ENCODE measurements at places on chromosomes 6 and 20. TPM values are rescaled to one million over a fixed set of nuclear protein-coding genes. Genes with fewer than 3 reads are reported as not detected.
A peak's percentile ranks its signal among the peaks of the same experiment; 100 is the strongest.

GRCh38 chr6:91720324-91720723 is 1133.5 kb upstream of the MAP3K7 start:
- no peak for DNase-seq

DNA sequence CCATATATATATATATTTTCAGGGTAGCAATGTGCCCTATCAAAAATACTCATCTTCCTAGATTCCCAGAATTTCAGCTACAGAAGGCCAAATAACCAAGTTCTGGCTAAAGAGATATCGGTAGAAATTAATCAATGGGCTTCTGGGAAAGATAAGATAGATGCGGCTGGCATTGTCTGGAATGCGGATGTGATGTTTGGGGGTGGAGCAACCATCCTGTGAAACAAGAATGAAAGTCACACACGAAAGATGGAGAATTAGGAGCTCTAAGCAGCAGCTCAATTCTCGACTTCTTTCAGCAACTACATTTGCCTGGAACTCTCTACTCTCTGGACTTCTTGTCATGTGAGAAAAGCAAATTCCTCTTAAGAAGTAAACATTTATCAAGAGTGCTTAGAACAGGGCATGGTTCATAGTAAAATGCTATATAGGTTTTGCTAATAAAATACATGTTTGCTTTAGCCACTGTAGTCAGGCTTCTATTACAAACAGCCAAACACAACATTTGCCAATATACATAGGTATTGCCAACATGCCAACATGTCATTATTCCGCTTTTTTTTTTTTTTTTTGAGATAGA is 90.8 kb downstream of the CLIC5 start:
- DNase-seq, result no peak

GRCh38 chr6:103886951-103887350 is 972.8 kb downstream of the HACE1 start:
- no peak for DNase-seq

Gene CST9L
- not detected for total RNA-seq

Gene NFKBIE
- 6.8 TPM for total RNA-seq

DNA sequence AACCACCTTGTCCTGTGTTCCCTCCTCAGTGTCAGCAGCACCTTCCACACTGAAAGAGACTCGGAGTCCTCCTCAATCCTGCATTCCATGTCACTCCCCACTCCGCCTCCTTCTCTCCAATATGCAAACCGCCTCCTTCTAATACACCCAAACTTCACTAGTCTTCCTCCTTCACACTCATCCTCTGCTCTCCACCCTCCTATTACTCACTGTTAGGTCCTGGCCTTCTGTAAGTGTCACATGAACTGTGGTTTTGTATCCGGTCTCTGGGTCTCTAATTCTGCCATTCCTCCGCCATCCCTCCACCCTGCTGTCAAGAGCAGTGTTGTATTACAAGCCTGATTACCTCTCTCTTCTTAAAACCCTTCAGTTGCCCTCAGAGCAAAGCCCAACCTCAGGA is 200.5 kb upstream of the CDYL start:
- DNase-seq, result no peak

GRCh38 chr20:58140787-58141425 is 87.5 kb downstream of the ANKRD60 start:
- peak; percentile 13 for DNase-seq

- no peak for DNase-seq
These were observed 94.2 kb downstream of the RREB1 start for GRCh38 chr6:7201732-7202541.

Gene UNC5CL
- 1.6 TPM for total RNA-seq

DNA sequence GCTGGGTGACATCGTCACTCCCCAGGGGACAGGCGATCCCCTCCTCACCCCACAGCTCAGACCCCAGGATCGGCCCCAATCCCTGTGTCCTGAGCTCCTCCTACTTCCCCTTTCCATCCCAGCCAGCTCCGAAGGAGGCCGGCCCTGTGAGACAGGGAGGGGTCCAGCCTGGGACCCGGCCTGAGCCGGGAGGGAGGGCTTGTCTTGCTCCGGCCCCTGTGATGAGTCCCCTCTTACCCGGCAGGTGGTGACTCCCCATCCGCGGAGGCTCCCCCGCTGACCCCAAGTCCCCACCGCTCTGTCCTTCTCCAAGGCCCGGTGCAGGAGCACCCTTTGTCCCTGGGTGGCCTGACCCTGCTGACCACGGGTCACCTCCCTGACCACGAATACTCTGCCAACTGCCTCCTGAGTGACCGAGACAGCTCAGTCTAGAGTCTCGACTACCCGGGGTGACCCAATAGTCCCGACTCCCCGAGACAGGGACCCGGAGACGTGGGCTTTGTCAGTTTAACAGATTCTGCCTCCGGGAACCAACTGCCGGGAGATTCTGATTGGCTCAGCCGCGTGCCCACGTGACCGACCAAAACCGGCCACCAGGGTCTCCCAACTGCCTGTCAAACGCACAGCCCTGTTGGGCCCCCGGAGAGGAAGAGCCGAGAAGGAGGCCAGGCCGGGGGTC is 187.4 kb upstream of the PROKR2 start:
- peak; percentile 66 for DNase-seq

DNA sequence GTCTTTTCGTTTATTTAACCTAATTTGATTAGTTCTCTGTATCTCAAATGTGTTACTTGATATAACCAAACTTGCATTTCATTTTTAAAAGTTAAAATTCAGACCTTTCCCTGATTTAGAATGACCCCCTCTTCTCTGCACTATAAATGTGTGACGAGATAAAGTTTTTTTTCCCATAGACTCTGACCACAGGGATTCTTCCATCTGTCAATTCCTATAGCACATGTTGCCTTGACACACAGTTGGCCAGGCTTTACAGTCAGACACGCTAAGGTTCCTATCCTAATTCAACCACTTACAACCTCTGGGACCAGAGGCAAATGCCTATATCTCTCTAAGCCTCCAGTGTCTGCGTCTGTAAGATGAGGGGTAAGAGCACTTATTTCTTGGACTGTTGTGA is 40.6 kb downstream of the KCNS1 start:
- no peak for DNase-seq

Gene BPI
- total RNA-seq, result not detected

DNA sequence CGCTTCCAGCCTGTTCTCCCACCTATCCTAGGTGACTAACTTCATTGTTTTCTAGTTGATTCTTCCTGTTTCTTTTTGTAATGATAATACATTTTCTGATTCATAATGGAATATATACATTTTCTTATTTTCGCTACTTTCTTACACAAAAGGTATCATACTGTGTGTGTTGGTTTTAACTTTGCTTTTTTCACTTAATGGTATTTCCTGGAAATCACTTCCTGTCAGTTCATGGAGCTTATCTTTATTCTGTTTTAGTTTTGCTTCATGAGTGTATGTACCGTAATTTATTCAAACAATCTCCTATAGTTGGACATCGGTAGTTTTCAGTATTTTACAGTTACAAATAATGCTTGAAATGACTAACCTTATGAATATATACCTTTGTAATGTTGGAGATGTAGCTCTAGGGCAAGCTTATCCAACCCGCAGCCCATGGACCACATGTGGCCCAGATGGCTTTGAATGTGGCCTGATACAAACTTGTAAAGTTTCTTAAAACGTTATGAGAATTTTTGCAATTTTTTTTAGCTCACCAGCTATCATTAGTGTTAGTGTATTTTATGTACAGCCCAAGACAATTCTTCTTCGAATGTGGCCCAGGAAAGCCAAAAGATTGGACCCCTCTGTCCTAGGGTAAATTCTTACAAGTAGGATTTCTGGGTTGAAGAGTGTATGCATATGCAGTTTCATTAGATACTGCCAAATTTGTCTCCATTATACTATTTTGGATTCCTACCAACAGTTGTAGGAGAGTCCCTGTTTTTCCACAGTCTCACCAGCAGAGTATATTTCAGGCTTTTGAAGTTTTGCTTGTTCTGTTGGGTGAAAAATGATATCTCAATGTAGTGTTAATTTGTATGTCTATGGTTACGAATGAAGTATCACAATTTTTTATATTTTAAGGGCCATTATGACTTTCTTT is 16.7 kb downstream of the TRMT11 start:
- DNase-seq, result no peak

Gene BMP6
- total RNA-seq, result 0.62 TPM

Gene SMLR1
- 0.48 TPM for total RNA-seq

DNA sequence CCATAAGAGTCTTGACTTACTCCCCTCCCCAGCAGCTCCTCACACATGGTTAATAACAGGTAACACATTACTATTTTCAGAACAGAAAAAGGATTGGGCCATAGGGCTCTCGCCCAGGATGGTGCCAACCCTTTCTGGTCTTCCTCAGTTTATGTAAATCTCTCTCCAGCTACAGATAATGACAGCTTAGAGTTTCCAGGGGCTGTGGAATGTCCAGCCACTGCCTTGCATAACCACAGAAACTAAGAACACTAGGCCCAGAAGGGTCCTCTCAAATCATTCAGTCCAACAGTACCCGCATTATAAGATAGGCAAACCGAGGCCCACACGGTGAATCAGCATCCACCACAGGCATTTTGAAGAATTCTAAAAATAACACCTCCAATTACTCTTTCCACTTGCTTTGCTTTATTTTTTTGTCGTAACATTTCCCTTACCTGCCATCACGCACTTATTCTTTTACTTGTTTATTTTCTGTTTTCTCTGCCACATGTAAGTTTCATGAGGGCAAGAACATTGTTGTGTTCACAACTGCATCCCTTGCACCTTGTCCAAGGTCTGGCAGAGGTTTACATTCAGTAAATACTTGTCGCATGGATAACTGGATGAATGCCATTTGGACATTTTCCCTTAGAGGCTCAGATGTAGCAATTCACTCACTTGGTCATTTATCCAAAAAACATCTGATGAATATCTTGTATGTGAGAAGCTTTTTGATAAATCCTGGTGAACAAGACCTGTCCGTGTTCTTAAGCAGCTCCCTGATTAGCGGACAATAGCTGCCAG is 6.4 kb upstream of the SDC4 start:
- no peak for DNase-seq

Gene AGER
- total RNA-seq, result 20.3 TPM

- DNase-seq, result peak; percentile 90
These were observed at the start of gene ARFGEF3 for GRCh38 chr6:138161338-138162110. Gene ARFGEF3, plus strand, starts transcription at chr6:138161939. Its CDS starts 148 bp downstream, at chr6:138162087.

GRCh38 chr20:61125546-61126180 is 126.4 kb upstream of the CDH4 start:
- no peak for DNase-seq

- no peak for DNase-seq
These were observed 43.1 kb upstream of the IL20RA start for GRCh38 chr6:137087902-137088301.

Gene MMP24
- 5.9 TPM for total RNA-seq

Gene COL19A1
- total RNA-seq, result 0.19 TPM

Gene PPIL6
- total RNA-seq, result 2.3 TPM

DNA sequence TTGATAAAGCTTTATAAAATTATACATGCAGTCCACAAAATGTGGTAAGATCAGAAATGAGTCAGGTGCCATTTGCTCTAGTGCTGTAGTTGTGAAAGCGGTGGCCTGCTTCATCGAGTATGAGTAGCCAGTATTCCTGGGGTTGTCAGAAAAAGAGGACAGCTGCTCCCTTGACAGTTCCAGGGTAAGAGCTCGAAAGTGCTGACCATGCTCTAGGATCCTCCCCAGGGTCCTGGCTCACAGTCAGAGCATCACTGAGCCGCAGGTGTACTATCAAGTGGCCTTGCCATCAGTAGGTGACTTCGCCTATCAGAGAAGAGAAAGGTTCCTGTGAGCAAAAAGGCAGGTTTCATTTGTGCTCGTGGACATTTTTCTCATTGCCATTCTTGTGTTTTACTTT is 3.6 kb downstream of the BTBD3 start:
- DNase-seq, result no peak

- no peak for DNase-seq
These were observed 275.9 kb upstream of the PRND start for GRCh38 chr20:4445784-4446183.

Gene THBS2
- 1.1 TPM for total RNA-seq

GRCh38 chr6:90362318-90362717 is 65.7 kb upstream of the BACH2 start:
- DNase-seq, result no peak

DNA sequence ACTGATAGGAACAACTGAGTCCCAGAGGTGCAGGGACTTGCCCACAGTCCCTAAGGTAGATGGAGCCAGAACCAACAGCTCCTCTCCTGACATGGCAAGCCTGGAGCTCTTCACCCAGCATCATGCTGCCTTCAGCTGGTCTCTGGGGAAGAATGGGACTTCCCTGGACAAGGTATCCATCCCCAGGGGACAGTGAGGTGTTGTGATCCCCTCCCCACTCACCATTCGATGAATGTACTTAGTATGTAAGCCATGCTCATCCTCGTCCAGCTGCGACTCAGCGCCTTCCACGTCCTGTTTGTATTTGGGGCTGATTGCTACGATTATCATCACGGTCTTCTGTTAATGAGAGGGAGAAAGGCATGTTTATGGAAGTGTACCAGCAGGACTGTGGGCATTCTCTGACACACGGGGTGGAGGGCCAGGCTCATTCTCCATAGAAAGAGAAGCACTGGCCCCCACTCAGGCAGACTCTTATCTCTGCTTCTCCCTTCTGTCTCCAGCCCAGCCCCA is 39.4 kb downstream of the TRAF3IP2 start:
- DNase-seq, result no peak

DNA sequence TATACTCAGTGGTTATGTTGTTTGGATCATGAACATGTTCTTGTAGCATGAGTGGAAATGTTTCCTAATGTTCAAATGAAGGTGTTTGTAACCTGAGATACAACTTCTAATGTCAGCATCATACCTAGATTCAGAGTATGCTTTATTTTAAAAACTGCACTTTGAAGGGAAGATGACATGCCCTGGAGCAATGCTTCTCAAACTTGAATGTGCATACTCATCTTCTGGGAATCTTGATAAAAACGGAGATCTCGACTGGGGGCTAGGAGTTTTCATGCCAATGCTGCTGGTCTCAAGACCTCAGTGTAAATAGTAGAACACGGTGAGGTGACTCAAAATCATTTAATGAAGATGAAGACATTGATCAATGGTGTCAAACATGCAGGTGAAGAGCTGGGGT is 440.0 kb upstream of the NOX3 start:
- DNase-seq, result no peak

- DNase-seq, result peak; percentile 29
These were observed 46.4 kb downstream of the FOXF2 start for GRCh38 chr6:1435806-1436205.

Gene MSH5
- total RNA-seq, result 35.7 TPM

- no peak for DNase-seq
These were observed 86.3 kb upstream of the CARMIL1 start for GRCh38 chr6:25192590-25193459.

DNA sequence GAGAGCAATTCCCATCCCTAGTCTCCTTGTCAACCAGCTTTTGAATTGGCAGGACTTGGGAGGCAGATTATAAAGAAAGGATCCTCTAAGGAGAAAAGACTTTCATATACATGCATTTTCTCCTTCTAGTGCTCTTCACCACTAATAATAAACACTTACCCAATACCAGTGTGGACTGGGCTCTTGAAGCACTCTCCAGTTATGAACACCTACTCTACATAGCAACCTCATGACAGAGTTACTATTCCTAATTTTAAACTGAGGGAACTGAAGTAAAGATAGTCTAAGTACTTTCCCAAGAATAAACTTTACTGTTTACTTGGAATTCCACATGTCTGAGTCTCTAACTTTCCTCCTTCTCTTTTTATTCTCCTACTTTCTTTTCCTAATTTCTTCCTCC is 4.8 kb downstream of the COL9A1 start:
- DNase-seq, result no peak

- DNase-seq, result no peak
These were observed 101.2 kb upstream of the CITED2 start for GRCh38 chr6:139475646-139476045.

Gene SLC17A1
- not detected for total RNA-seq
